HuH-7 (cell line): ENCODE measurements at places on chromosomes 3 and 15.

- DNase-seq: no peak
These were observed 15.1 kb downstream of the KLHL24 start for GRCh38 chr3:183650554-183650953.

DNA sequence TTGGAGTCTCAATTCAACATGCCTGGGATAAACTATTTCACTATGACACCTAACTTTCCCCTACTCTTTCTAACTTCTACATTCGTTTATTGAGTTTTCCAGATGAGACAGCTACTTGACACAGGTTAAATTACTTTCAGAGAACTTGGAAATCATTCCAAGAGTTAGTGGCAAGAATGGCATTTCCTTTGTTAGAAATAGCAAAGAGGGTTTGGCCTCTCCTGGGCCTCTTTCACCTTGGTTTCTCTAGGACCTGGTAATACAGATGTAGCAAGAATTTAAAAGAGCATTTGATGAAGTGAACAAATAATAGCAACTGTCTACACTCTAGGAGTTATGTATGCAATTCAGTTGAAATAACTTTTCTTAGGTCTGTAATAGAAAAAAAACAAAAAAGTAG is 748.9 kb downstream of the MECOM start:
- DNase-seq: no peak

- peak; percentile 92 for DNase-seq
These were observed 24.4 kb upstream of the COPG1 start for GRCh38 chr3:129224984-129225393.

GRCh38 chr3:113377158-113377557 is 64.1 kb downstream of the CFAP44 start:
- DNase-seq: peak; percentile 21

DNA sequence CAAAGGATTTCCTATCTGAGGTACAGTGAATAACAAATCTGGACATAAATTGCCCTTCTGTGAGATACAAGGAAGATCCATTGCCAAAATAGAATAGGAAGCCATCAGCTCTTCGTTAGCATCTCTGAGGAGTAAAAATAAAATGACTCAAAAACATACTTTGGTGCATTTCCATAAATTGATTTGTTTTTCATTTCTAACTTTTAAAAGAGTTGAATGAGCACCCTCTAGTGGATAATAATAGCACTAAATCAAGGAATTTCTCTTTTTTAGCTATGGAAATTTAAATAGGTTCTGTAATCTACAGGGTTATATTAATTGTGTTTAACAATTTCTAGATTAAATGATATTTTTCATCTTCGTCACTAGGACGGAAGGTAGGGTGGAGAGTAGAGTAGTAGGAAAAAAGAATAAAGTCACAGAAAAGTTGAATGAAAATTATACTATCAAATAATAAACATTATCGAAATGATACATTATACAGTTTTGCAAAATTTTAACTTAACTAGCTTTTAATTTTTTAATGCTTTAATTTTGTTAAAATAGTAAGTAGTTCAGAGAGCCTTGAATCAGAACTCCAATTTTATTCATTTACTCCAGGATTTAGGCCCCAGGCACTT is 6.4 kb downstream of the NSUN3 start:
- no peak for DNase-seq

DNA sequence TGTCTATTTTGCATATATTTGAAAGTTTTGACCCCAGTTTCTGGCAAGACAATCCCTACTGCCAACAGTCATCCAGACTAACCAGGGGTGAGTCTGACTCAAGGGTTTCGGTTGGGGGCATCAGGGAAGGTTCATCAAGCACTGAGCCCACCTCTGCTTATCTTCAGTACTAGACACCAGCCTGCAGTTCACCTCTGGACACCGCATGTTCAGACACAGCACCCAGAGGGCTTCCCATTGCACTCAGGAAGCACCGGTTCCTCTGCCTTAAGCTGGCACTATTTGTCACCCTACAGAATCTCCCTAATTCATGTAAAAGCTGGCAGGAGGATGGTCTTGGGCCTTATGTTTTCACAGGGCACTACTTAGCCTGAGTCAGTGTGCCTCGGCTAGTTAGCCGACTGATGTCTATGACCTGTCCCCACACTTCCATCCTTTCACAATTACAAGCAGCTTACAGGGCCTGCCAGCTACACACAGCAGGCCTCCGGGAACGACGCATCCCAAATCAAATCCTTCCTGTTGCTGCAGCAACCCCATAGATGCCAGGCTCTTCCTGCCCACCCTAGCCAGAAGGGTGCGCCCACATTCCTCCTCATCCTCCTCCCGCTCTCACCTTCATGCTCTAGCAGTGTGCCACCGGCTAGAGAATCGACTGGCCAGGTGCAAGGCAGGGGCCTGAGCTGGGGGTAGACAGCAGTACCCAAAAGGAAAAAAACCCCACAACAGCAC is 52.5 kb downstream of the SH3BP5 start:
- no peak for DNase-seq

- no peak for DNase-seq
These were observed 1.3 kb downstream of the ELL3 start for GRCh38 chr15:43775411-43775965.

DNA sequence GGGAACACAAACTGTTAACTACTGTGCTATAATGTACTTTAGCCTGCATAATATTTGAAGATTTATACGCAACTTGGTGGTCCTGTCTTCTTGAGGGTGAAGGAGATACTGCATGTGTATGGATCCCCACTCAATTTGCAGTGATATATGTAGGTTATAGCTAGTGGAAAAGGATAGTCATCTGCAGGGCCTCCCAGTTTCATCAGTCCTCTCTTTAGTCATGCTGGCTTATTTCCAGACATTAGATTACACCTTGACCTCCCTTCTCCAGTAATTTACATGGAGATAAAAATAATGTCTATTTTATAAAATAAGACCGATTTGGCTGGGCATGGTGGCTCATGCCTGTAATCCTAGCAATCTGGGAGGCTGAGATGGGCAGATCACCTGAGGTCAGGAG is 3.7 kb downstream of the NR1D2 start:
- DNase-seq: no peak

DNA sequence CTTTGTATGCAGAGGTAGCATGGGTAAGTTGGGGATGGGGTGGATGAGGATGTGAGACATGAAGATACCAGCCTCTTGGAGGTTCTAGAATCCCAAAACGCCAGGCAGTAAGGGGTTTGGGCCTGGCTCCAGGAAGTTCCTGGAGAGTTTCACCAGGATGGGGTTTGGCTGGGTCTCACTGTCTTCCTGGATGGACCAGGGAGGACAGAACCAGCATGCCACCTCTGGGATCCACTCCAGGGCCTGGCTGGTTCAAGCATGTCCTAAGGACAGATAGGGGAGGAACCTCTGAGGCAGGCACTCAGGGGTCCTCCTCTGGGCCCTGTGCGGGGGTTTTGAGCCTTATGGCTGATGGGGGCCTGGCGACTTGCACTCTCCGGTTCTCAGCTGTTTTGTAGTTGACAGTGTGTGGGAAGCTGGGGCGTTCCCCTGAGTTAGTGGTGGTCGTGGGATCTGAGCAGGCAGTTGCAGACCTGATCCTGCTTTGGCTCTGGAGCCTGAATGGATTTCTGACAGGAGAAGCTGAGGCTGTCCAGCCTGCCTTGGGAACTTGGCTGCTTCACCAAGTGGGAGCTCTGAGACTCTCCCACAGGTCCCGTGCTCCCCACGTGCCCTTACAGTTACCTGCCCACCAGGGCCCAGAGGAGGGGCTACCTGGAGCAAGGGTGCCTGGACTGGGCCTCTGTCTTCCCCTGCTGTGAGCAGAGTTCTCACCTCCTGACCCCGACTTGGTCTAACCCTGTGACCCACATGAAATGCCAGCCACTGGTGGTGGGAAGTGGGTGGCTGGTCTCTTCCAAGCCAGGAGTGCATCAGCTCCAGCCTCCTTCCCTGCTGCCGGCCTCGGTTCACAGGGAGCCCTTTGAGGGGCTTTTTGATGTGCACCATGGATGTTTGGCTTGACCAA is 128.4 kb downstream of the EEFSEC start:
- DNase-seq: no peak

DNA sequence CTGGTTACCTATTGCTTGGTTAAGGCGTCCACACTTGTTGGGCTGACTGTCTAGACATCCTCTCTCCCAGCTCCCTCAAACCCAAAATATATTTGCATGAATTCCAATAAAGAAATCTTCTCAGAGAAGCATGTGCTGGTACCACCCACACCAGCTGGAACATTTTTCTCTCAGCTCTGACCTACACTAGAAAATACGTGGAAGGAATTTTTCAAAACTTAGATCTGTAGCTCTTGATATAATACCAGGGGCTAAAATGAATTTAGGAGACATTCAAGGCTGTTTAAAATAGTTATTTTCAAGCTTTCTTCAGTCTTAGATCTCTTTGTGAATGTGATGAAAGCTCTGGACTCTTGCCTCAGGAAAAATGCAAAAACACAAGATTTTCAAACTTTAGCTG is 590.4 kb downstream of the PDCD6IP start:
- DNase-seq: no peak

GRCh38 chr3:32492684-32493436 is 9.8 kb downstream of the CMTM6 start:
- DNase-seq: no peak
